AG10803 (cell line): ENCODE measurements at places on chromosomes 3 and 15.

DNA sequence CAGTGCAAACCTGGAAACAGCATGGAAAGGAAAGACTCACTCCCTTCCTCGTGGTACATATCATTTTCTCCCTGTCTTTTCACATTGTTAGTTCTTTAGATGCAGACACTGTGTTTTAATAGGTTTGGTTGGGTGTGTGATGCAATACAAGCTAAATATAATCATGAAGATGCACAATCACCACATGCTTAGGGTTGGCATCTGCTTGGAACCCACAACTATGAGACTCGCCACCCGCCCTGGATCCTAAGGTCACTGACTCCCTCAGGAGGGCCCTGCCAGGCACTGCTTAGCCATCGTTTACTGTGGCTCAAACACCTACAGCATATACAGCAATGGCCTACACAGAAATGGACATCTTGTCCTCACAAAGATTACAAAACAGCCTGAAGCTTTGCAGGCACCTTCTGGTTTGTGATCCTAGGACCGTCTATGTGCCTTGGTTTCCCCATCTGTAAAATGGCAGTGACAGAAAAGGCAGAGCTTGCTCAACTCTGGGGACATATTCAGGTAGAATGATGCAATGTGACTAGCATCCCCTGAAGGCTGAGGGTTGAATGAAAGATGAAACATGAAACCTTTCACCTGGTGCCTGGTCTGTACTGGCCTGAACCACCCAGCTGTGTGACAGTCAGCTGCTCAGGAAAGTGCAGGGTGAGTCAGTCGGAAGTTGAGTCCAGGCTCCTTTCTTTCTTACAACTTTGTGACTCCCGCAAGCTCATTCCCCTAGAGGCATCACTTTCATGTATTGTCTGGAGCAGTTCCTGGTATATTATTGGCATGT lies 123.6 kb upstream of the PFN2 start:
- DNase-seq, result peak; percentile 77

- DNase-seq, result peak; percentile 83
These were observed 68.5 kb downstream of the TMCO5A start for GRCh38 chr15:38002883-38003477.

DNA sequence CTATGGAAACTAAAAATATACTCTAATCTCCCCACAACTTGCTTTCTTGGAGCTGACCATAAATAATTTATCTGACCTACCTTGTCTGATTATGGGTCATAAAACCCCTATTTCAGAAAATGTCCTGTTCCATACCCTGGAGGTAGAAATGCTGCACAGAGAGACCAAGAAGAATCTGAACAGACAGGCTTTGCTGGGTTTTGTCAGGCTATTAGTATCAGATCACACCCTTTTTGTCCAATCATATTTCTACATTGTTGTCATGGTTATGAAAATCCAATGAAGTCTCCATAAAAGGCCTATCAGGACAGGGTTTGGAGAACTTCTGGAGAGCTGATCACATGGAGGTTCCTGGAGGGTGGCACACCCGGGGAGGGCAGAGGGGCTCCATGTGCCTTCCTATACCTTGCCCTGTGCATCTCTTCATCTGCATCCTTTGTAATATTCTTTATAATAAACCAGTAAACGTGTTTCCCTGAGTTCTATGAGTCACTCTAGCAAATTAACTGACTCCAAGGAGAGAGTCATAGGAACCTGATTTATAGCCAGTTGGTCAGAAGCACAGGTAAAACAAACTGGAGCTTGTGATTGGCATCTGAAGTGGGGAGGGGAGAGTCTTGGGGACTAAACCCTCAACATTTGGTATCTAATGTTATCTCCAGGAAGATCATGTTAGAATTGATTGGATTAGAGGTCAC lies 58.1 kb downstream of the NGLY1 start:
- no peak for DNase-seq

DNA sequence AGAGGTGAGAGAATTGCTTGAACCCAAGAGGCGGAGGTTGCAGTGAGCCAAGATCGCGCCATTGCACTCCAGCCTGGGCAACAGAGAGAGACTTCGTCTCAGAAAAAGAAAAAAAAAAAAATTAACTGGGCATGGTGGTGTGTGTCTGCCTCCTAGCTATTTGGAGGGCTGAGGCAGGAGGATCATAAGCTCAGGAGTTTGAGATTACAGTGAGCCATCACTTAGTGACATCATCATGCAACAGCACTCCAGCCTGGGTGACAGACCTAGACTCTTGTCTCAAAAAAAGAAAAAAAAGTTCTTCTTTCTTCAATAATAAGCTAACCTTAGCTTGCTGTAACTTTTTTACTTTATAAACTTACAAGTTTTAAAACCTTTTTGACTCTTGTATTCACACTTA lies 99.8 kb downstream of the SLMAP start:
- peak; percentile 1 for DNase-seq

DNA sequence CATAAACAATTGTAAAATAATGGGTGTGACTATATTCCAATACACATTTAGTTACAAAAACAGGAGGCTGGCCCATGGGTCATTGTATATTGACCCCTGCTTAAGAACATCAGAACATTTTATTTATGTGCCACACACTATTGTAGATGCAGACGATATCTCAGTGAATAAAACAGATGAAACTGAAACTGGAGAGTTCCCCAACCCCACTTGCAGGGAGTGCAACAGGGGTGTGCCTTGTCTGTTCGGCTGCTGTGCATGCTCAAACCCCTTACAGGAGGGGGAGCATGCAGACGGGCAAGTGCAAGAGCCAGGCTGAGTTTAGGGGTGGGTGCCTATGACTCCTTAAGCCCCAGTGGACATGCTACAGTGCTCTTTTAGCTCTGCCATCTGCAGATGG lies 509.6 kb downstream of the IGSF11 start:
- DNase-seq, result no peak

GRCh38 chr3:43334976-43335375 lies 48.6 kb downstream of the SNRK start:
- no peak for DNase-seq
